ENCODE measurements at places on chromosomes 16 and 17.
A peak's percentile ranks its signal among the peaks of the same experiment; 100 is the strongest.

GRCh38 chr16:47481698-47482374, 20.7 kb downstream of the PHKB start:
- no peak for DNase-seq

DNA sequence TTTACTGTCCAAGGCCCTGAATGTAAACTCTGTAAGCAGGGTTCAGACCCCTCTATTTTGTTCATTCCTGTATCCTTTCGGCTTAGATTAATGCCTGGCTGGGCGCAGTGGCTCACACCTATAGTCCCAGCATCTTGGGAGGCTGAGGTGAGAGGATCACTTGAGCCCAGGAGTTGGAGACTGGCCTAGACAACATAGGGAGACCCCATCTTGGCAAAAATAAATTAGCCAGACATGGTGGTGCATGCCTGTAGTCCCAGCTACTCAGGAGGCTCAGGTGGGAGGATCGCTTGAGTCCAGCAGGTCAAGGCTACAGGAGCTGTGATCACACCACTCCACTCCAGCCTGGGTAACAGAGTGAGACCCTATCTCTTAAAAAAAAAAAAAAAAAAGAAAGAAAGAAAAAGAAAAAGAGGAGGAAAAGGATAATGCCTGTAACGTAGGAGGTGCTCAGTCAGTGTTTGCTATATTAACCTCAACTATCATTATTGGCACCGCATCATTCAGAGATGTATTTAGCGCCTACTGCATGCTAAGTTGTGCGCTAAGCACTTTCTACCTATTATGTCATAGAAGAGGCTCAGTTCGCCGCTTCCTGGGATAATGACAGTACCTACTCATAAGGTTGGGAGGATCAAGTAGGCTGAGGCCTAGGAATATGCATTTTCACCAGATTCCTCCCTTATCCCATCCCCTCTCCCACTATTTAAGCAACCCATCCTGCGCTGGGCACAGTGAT, 5.0 kb downstream of the SOCS1 start:
- no peak for DNase-seq

GRCh38 chr17:60145006-60145935, 4.5 kb upstream of the CA4 start:
- DNase-seq: no peak

DNA sequence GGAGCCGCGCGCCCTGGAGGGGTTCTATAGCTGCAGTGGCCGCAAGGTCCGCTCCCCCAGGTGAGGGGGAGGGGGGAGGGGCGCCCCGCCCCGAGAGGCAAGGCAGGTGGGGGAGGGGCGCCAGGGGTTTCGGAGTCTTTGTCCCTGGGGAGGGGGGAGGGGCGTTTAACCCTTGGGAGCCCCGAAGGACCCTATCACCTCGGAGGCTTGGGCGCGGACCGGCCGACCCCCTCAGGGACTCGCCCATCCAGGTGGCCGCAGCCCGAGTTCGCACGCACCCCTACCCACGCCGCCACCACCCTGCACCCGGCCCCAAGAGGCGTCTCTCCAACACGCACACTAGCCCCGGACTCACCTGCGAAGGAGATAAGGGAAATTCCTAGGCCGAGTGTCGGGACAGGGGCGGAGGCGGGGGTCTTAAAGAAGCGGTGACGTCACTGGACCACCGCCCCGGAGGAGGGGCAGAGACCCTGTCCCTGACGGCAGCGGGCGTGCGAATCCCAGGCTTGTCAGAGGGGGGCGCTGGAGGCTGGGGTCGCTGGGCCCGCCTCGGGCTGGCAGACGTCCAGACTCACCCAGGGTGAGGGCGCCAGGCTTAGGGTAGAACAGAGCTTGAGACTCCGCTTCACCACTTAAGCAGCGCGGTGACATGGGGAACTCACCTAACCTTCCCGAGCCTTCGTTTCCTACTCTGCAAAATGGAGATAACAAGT, at the start of gene CLDN6:
CLDN6 (minus strand) TSS at position 390 of the 713 bp plus-strand sequence. CDS start 2,162 bp downstream, outside the sequence.
- no peak for DNase-seq

- DNase-seq: peak; percentile 78
Measured at GRCh38 chr17:17119533-17119932, 77.3 kb downstream of the MPRIP start.

DNA sequence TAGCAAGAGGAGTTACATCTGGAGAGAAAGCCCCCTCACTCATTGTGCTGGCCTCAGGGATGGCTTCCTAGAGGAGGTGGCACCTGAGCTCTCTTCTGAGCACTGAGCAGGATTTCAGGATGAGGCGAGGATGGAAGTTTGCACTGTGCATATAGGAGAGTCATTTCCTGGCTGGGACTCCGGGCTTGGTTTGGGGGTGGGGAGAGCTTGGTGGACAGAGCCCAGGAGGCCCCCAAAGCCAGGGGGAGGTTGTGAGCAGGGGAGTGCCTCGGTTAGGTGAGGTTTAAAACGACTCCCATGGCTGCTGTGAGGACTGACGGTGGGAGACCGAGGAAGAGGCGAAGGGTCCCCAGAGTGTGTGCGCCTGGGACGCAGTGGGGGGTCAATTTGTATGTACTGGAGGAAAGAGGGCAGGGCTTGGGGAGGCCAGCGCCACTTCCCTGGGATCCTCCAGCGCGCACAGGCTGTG, 1.2 kb downstream of the CAMKK1 start:
- DNase-seq: no peak
